ENCODE measurements at places on chromosomes 6 and 20.

DNA sequence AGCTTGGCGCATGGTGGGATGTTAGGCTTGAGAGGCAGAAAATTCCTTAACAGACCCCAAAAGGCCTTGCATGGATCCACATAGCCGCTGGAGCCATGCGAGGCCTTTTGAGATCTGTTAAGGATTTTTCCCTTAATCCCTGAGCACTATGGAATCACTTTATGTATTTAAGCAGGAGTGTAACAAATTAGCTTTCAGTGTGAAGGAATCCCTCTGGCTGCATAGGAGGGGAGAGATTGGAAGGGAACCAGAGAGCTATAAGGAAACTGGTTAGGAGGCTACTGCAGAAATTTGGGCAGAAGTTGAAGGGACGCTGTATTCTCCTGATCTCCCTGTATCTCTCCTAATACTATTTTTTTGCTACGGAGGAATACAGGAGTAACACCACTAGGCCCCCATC is 23.1 kb upstream of the NEDD9 start:
- no peak for DNase-seq

- DNase-seq = no peak
Observed at GRCh38 chr6:116536216-116536621, 9.3 kb downstream of the TRAPPC3L start.

- DNase-seq = no peak
Observed at GRCh38 chr20:51311636-51312479, 230.7 kb downstream of the NFATC2 start.

- peak; percentile 1 for DNase-seq
Observed at GRCh38 chr6:147447835-147448611, 60.5 kb upstream of the SAMD5 start.

GRCh38 chr6:100785982-100786381 is 95.1 kb downstream of the ASCC3 start:
- no peak for DNase-seq

DNA sequence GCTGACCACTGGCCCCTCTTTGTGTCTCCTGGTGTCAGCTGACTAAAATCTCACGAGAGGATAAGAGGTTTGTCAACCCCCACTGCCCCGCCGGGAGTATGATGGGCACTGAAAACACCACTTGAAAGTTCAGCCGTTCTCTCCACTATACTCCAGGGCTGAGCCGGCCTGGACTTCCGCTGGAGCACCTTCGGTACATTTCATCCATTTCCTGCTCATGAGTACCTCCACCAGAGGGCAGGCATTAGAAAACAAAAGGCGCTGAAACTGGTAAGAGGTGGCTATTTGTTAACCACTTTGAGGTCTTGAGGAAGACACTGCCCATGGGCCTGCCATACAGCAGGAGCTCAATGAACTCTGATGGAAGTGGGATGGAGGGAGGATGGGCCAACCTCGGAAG is 17.9 kb upstream of the ANKRD60 start:
- DNase-seq = no peak

- DNase-seq = no peak
Observed at GRCh38 chr20:1685304-1686052, 27.9 kb upstream of the SIRPG start.

DNA sequence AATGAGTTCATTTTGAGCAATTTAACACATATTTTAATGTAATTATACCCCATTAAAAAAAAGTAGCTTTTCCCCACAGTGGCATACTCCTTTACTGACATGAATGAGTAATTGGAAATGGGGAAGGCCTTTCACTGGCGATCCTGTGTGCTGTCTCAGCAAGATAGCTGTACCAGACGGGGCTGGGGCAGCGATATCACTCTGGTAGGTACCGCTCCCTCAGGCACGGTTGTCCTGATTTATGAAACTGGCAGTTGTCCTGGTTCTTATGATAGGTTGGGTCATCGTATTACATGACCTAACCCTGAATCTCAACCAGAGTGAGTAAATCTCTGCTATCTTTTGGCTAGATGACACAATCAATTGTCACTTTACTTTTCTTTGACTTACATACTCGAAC is 355.0 kb upstream of the MAP3K7 start:
- DNase-seq = no peak

GRCh38 chr6:41073203-41073967 is 611 bp downstream of the NFYA start:
- peak; percentile 84 for DNase-seq

- no peak for DNase-seq
Observed at GRCh38 chr6:144758602-144759001, 473.5 kb downstream of the UTRN start.

DNA sequence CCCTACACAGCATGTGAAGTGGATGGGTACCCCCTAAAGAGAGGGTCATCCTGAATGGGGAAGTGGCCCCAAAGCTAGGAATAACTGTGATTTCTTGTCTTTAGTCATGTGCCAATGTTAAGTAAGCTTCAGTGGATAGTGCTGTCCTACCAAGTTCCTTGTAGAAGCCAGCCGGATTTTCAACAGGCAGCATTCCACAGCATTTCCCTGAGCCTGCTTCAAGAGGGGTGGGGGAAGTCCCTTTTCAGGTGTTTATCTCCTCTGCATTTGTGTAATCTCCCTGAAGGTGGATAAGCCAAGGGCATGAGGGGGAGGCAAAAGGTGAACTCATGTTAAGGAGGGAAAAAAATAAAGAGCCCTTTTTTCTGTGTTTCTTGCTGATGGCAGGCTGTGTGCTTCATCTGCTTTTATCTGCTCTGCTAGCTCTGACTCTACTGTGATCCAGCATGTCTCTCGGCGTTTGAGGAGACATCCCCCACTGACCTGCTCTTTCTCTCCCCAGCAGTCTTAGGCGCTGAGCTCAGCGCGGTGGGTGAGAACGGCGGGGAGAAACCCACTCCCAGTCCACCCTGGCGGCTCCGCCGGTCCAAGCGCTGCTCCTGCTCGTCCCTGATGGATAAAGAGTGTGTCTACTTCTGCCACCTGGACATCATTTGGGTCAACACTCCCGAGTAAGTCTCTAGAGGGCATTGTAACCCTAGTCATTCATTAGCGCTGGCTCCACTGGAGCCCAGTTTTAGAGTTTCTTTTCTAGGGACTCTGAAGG is 1.9 kb downstream of the EDN1 start:
- no peak for DNase-seq

- no peak for DNase-seq
Observed at GRCh38 chr20:53399592-53400335, 193.9 kb downstream of the ZNF217 start.

DNA sequence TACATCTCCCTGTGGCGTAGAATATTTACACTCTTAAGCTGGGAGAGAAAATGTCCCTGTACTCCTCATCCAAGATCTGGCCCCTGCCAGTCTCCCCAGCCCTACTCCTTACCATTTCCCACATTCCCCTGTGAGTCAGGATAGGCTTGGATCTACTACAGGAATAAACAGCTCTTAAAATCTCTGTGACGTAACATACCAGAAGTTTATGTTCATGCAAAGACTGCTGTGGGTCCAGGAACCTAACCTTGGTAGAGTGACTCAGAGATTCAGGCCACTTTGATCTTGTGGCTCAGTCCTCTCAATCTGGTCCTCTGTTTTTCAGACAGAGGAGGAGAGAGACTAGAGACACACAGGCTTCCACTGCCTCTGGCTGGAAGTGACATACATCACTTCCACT is 38.5 kb upstream of the GPR6 start:
- DNase-seq = no peak

DNA sequence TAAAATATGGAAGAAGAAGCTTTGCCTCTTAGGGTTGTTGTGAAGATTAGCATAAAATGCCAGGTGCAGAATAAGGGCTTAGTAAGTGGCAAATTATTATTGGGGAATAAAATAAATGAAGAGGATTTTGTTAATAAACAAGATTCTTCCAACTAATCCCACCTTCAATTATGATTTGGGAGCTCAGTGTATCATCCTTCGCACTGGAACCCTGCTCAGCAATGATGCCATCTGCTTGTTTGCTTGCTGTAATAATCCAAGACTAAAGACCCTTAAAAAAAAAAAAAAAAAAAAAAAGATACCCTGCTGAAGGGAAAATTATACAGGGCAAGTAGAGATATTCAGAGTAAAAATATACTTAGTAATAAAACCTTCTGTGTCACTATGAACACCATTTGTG is 62.0 kb upstream of the RREB1 start:
- DNase-seq = no peak

DNA sequence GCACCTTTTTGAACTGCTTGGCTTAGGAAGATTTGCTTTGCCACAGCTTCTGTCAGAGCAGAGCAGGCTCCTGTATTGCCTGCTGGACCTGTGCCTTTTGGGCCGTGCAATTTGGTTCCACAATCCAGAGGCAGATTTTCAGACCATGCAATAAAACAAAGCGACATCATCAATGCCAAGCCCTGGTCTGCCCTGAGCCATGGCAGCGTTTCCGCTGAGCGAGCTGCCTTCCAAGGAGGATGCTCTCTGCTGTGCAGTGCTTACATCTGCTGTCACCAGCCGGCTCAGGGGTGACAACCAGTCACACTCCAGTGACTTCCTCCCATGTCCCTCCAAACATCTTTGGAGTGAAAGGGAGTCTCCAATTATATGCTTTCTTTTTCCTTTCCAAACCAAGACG is 282.2 kb downstream of the CDH26 start:
- no peak for DNase-seq

- no peak for DNase-seq
Observed at GRCh38 chr20:44273231-44274215, 26.4 kb downstream of the GDAP1L1 start.

GRCh38 chr20:43739148-43739749 is 12.4 kb upstream of the GTSF1L start:
- DNase-seq = no peak

DNA sequence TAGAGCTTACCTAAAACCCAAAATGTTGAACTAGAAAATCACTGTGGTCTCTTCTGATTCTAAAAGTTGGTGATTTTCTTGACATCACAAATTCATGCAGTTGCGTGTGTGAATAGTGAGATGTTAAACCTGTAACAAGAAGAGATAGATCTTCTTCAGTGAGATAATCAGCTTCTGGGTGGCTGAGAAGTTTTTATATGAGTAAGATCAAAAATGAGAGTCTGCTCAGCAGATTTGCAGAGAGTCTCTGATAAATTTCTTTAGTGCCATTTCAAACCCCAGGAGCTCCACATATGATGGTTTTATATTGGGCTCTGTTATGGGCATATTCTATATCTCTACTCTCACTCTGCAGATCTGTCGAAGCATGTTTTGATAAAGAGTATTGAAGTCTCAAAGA is 185.4 kb downstream of the ZFAND3 start:
- DNase-seq = no peak

GRCh38 chr6:129280749-129281148 is 397.8 kb downstream of the LAMA2 start:
- peak; percentile 27 for DNase-seq

GRCh38 chr6:161410076-161410475 is 136.2 kb upstream of the AGPAT4 start:
- DNase-seq = no peak

DNA sequence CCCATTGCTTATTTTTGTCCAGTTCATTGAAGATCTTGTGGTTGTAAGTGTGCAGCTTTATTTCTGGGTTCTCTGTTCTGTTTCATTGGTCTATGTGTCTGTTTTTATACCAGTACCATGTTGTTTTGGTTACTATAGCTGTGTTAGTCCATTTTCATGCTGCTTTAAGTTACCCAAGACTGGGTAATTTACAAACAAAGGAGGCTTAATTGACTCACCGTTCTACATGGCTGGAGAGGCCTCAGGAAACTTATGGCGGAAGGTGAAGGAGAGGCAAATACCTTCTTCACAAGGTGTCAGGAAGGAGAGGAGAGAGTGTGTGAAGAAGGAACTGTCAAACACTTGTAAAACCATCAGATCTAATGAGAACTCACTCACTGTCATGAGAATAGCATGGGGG is 29.9 kb upstream of the FERMT1 start:
- no peak for DNase-seq

DNA sequence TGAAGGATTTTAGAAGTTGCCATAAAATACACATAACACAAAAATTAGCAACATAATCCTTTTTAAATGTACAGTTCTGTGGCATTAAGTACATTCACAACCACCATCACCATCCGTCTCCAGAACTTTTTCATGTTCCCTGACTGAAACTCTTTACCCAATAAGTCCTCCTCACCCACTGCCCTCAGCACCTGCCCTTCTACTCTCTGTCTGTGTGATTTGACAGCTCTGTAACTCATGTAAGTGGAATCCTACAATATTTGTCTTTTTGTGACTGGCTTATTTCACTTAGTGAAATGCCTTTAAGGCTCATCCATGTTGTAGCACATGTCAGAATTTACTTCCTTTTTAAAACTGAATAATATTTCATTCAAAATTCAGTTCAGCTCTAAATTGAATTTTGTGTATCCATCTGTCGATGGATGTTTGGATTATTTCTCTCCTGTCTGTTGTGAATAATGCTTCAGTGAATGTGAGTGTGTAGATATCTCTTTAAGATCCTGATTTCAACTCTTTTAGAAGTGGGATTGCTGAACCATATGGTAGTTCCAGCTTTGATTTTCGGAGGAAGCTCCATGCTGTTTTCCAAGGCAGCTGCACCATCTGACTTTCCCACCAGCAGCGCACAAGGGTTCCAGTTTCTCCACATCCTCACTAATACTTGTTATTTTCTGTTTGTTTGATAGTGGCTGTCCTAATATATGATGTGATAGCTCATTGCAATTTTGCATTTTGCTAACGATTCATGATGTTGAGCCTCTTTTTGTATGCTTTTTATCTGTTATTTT is 4.2 kb downstream of the ENTPD6 start:
- no peak for DNase-seq

DNA sequence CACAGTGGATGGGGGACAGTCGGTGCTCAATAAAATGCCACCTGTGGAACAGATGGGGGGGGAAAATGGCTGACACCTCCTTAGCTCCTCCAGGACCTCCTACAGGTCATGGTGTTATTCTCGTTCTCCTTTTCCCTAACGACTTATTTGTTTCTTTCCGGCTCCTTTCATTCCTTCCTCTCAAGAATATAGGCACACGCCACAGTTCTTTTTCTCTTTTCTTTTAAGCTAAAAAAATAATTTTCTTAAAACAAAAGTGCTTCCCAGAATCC is 1.4 kb upstream of the RNASET2 start:
- DNase-seq = no peak

DNA sequence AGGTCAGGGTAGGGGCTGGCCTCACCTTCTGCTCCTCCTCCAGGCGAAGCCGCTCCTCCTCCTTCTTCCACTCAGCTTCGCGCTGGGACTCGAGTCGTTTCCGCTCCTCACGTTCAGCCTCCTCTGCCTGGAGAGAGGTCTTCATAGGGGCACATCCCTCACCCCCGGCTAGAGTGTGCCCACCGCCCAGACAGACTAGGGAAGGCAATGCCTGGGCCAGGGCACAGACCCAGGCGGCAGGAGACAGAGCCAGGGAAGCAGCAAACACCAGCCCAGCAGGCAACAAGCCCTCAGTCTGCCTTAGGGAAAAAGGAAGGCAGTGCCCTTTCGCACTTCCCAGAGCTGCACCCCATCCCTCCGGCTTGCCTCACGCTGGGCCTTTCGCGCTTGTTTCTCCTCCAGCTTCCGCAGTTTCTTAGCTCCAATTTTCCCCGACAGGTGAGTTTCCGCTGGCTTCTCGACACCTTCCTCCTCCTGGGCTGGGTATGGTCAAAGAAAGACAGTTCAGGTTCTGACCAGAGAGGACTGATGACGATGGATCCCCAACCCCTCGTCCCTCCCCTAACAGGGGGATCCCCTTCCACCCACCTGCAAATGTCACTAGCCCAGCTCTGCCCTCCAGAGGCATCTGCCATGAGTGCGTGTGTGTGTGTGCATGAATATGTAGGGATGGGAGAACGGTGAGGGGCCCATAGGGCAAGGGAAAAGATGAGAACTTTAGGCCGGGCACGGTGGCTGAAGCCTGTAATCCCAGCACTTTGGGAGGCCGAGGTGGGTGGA is 4.3 kb downstream of the DDRGK1 start:
- no peak for DNase-seq

GRCh38 chr20:8131598-8132483 is at the start of gene PLCB1:
Gene PLCB1, plus strand, starts transcription at chr20:8132266. Its CDS starts 386 bp downstream, at chr20:8132652.
- peak; percentile 86 for DNase-seq

- no peak for DNase-seq
Observed at GRCh38 chr20:19510611-19511010, 247.4 kb upstream of the RIN2 start.
